GM23338 (cell line): ENCODE measurements at places on chromosomes 16 and 17.

GRCh38 chr16:85363881-85364280 is 249.2 kb upstream of the GSE1 start:
- DNase-seq: no peak

GRCh38 chr17:42591411-42591810 is 13.9 kb upstream of the PSMC3IP start:
- no peak for DNase-seq

- DNase-seq: no peak
Observed at GRCh38 chr16:73125850-73126524, 78.1 kb upstream of the ZFHX3 start.

DNA sequence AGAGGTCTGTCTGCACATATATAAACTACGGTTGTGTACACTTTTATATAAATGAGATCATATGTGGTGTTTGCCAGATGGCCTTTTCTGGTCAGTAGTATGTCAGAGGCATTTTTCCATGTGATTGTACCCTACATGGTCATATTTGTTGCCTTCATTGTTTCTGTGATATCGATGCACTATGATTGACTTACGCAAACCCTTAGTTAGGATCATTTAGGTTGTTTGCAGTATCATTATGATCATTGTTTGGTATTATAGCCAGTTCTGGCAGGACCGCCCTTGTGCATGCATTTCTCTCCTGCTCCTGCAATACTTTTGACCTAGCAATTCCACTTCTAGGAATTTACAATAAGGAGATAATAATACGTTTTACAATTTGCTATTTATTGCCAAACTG is 169.1 kb downstream of the MSI2 start:
- DNase-seq: no peak

DNA sequence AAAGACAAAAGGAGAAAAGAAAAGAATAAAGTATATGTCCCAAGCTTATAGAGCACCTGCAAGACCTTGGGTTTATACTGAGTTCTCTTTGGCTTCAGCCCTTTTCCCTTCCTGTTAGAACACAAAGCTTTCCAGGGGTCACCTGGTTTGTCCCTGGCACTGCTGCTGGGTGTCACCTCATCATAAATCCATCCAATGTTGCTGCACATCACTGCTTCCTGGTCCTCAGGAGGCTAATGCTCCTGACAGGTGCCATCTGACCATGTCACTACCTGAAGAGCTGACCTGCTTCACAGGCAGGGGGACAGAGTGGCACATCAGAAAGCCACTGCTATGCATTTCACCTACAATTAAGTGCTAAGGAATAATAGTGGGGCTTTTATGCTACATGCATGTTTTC is 164.6 kb upstream of the ELAC2 start:
- no peak for DNase-seq

DNA sequence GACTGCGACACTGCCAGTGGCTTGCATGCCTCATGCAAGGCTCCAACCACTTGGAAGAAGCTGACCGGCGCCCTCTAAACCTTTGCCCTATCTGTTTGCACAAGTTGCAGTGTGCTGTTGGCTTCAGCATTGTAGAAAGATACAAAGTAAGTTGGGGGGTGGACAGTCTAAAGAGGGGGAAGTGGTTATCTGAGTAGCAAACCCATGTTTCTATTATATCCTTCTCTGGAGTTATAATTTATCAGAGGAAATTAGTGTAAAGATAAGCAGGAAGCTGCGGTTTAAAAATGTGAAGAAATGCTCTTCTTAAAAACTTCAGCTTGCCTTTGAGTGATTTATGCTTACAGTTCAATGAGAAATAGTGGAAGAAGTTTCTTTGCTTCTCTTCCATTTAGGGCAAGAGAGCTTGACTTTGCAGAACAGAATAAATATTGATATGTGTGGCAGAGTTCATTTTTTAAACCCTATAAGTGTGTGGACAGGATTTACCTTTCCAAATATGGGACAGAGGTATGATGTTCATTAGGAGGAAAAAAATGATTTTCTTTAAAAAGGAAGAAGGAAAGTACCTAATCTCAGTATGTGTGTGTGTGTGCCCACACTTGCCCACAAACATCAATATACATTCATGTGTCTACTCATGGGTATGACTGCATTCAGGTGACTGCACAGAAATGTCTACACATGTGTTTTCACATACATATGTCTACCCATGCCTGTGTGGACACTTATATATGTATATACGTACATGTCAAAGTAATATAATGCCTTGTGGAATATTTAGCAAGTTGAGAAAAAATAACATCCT is 8.1 kb downstream of the AMZ2 start:
- DNase-seq: no peak

GRCh38 chr17:65131946-65132345 is 5.2 kb upstream of the RGS9 start:
- no peak for DNase-seq

DNA sequence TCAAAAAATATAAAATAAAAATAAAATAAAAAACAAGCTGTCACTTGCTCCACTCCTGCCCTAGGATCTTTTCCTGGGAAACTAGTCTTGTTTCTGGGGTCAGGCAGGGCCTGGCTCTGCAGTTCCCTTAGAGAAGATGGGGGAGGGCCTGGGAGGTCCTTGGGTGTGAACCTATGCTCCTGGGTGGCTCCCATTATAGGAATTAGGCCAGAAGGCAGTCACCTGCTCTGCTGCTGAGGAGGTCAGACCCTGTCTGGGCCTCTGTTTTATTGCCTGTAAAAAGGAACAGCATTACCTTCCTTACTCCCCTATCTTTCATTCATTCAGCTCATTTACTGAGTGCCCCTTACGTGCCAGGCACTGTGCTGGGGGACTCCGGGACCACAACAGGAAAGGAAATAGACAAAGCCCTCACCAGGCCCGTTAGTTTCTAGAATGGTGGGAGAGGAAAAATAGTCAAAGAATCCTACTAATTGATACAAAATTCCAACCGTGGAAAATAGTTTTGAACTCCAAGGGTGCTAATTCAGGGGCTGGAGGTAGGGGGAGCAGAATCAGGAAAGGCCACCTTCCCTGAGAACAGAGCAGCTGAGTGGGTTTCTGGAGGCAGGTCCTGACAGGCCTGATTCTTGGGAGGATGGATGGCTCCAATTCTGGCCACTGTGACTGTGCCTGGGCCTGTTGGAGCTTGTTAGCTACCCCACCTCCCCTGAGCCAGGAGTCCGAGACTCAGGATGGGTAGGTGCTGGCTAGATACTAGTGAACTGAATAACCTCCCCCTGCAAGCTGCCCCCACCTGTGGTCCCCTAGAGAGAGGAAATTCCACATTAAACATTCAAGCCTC is 1.3 kb upstream of the SLC46A1 start:
- DNase-seq: peak; percentile 68

GRCh38 chr16:7644811-7645210 is 312.2 kb downstream of the RBFOX1 start:
- DNase-seq: no peak

DNA sequence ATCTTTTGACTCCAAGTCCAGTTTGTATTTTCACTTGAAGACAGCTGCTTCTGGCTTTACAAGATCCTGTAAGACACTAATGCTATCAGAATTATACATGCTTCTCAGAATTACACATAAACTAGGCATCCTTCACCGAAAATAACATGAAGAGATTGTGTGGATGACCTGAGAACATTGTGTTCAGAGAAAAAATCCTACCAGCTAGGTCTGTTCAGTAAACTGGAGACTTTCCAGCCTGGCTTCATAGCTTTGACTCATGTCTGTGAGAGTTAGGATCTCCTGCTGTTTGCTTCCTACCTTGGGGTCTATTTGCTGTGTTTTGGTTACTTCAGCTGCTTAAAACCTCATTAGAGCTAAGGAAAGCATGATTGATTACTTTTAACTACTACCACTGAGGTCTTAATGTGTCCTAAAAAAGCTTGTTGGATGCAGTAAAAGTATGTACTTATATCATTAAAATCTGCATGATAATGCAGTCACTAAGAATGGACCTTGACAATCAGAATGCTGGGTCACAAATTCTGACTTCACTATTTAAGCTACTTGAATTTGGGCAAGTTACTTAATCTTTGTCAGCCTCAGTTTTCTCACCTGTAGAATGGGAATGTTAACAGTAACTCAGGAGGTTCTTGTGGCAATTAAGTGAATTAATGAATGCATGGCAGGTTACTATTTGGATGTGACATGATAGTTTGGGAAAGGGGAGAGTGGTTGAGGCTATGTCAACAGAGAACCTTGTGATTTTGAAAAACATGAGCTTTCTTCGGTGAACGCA is 8.0 kb upstream of the MYH13 start:
- DNase-seq: no peak

- peak; percentile 53 for DNase-seq
Observed at GRCh38 chr16:25256695-25257469, 763 bp downstream of the ZKSCAN2 start.

DNA sequence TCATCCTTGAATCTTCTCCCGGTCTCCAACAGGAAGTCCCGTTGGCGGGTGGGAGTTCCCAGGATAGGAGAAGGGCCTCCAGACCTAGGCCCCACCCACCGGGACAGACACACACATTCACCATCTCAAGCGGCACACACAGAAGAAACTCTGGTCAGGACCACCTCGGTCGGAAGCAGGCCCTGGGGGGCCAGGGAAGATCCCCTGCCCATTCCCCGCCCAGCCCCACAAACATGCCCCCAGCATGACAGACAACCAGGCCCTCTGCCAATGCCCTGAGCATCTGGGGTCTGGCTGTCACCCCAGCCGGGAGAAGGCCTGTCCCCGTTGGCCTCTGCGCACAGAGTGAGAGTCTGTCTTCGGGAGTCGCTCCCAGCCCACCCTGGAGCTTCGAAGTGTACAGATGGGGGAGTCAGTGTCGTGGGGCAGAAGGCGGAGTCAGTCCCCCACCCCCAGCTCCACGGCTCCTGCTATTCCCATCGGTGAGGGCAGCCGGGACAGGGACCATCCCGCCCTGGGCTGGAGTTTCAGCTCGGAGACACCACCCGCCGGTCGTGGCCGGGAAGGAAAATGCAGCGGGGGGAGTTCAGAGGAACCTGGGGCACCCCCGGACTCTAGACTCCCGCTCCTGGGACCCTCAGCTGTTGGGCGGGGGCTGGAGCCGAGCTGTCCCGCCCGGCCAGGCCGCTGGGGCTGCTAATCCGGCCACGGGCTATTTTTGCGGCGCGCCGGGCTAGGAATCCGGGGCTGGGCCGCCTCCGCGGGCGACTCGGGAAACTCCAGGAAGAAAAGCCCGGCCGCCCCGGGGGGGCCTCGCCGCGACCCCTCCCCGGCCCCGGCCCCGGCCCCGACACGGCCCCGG is 660 bp downstream of the RHBDF1 start:
- DNase-seq: peak; percentile 97

- DNase-seq: no peak
Observed at GRCh38 chr16:79062821-79063220, 537.7 kb downstream of the MAF start.

- no peak for DNase-seq
Observed at GRCh38 chr16:9484881-9485280, 393.4 kb downstream of the HAPSTR1 start.

GRCh38 chr17:78535273-78536197 is 41.7 kb downstream of the DNAH17 start:
- no peak for DNase-seq

DNA sequence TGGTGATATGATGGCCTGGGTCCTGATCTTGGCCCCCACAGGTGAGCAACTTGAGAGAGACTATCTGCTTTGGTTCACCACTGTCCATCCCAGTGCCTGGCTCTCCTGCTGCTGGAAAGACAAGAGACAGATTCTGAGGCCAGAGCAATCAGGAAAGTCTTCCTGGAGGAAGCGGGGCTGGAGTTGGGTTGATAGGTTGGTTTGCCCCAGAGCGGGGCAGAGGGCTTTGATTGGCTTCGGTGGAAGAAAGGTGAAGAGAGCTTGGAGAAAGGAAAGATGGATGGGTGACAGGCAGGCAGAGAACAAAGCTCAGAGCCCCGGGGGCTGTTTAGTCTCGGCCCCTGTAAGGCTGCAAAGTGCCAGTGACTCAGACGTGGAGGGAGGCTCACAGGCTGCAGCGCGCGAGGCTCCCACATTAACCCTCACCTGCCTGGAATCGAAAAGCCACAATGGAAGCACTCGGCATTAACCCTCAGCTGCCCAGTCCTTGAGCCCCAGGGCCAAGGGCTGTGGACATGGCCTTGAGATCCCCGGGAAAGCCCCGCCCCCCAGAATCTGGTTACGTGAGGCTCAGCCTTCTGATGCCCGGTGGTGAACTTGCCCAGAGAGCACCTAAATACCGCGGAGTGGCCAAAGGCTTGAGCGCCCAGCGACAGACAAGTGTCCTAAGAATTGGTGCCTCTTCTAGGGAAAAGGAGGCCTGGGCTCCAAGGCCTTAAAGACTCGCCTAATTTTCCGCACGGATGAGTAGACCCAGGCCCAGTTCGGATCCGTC is 996 bp upstream of the CPNE2 start:
- peak; percentile 77 for DNase-seq

DNA sequence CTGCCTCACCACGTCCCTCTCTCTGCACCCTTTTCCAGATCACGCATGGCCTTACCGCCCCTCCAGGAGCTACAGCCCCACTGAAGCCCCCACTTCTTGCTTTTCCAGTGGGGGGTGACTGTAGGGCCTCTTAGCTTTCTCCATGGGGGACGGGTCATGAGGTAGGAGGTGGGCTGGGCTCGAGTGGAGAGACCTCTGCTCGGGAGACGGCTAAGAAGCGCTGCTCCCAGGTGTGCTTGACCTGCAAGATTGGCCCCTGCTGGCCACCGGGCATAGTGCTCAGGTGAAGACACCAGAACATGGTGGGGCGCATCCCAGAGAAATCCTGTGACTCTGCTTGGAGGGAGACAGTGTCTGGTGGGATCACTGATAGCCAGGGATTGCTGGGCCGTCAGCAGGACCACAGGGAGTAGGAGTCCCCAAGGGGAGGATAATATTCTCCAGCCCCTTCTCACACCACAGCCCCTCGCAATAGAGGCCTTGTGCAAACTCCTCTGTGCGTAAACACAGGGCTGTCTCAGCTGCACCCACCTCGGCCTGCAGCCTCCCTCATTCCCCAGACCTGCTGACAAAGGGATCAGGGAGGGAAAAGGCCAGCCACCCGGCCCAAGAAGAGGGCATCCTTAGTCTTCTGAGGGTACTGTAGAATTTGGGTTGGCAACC is 8.9 kb upstream of the GALK1 start:
- peak; percentile 80 for DNase-seq

DNA sequence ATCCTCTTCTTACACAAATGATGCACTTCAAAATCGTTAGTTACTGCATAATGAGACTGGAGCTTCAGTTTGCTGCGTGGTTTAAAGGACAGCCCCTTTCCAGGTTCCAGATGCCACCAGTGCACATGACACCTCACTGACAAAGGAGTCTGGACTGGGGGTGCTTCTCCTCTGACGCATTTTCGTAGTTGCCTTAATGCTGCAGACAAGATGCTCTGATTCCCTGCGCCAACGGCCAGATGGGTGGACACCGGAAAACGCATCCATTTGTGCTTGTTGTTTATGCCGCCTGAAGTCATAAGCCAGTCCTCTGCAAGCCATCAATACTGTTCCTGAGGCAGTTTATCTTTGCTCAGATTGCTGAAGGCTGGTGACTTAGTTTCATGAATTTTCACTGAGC is 16.0 kb downstream of the FBXO31 start:
- no peak for DNase-seq

DNA sequence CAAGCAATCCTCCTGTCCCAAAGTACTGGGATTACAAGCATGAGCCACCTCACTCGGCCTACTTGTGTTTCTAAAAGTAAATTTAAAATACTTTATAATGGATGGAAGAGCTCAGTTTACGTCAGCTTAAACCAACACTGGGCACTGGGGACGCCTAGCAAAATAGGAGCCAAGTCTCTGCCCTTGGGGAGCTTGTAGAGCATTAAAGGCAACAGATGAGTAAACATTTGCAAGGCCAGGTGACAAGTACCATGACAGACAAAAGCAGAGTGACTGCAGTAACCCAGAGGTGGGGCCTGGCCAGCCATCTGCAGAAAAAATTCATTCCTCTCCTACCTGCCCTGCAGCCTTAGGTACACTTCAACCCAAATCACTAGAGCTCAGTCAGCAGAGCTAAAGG is 12.1 kb upstream of the NLK start:
- DNase-seq: no peak

- no peak for DNase-seq
Observed at GRCh38 chr17:55649957-55650597, 72.6 kb downstream of the TMEM100 start.
